ENCODE measurements at places on chromosomes 7 and 10. TPM values are rescaled to one million over a fixed set of nuclear protein-coding genes. Genes with fewer than 3 reads are reported as not detected.

GRCh38 chr10:7544203-7544602 is 122.6 kb downstream of the ITIH5 start:
- DNase-seq = no peak

DNA sequence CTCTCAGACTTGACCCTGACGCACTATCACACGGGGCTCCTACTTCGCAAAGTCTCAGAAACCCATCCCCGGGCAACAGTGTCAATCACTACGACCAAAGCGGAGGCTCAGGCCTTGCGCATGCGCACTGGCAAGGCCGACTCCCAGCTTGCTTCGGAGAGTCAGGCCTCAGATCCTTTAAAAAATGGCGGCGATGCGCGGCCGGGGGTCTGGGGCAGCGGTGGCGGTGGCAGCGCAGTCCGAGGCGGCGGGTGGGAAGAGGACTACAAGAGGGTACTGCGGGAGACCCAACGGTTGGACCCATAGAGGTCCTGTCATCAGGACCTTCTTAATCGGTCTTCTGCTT is 196.9 kb downstream of the ZNF716 start:
- no peak for DNase-seq

- DNase-seq = no peak
These were observed 85.7 kb downstream of the MMRN2 start for GRCh38 chr10:86871563-86872183.

GRCh38 chr7:79452495-79453265 is 787 bp downstream of the MAGI2 start:
- DNase-seq = peak; percentile 38

DNA sequence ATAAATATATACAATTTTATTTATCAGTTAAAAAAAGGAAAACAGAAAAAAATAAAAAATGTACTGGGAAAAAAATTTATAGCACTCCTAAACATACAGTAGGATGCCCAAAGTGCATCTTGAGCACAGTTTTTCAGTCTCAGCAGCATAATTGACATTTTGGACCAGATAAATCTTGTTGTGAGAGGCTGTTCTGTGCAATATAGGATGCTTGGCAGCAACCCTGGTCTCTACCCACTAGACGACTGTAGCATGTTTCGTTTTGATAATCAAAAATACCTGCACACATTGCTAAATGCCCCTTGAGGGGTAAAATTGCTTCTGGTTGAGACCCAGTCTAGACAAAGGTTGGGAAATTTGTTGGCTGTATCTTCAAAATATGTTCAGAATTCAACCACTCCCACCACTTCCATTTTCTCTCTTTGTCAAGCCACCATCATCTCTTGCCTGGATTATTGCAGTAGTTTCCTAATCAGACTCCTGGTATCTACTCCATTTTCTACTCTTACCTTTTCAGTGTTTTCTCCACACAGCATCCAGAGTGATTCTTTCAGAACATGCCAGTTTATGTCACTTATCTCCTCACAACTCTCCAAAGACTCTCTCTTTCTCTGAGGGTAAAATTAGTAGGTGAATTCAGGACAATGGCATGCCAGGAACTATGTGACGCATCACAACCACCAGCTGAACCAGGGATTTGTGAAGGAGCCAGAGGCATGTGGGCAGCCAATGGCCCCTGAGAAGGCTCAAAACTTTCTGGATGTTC is 91.4 kb downstream of the GPR85 start:
- no peak for DNase-seq

Gene FFAR4
- not detected for total RNA-seq

Gene ALDH18A1
- 32.2 TPM for total RNA-seq

GRCh38 chr7:78225534-78225933 is 427.0 kb downstream of the PHTF2 start:
- no peak for DNase-seq

GRCh38 chr7:129652914-129653313 is 41.4 kb downstream of the NRF1 start:
- no peak for DNase-seq

DNA sequence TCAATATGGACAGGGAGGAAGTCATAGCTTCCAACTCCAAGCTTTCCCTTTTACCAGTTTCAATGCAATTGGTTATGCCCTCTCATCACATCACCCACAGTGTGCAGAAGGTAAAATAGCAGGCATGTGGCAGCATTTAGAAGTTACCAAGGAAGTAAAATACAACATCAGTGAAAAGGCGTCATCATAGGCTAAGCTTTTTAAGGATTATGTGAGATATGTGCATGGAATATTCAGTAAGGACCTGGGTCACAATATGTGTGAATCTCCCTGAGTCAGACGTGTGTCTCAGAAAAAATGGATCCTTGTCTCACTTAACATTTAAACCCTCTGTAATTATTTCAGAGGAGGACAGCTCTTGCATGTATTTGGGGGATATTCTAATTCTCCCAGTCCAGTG is 522.8 kb upstream of the POM121L12 start:
- DNase-seq = no peak

Gene EXOSC1
- total RNA-seq = 27.1 TPM

GRCh38 chr10:119776536-119776935 is 50.7 kb downstream of the INPP5F start:
- DNase-seq = no peak

DNA sequence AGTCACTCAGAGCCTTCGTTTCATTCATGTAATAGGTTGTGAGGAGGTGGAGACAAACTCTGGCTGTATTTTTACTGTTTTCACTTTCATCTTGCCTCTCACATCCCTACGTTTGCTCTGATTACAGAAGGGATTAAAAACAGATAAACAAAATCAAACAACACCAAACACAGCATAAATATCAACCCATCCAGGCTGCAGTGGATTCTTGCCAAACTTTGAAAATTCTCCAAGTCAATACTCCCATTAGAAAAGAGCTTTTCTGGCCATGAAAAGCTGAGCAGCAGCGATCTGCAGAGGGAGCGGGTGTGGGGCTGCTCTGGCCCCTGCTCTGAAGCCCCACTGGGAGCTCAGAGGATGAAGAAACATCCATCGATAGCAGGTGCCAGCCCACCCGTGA is 283.2 kb downstream of the WDR37 start:
- no peak for DNase-seq

GRCh38 chr10:128981881-128982615 is 485.0 kb upstream of the MGMT start:
- DNase-seq = peak; percentile 30

DNA sequence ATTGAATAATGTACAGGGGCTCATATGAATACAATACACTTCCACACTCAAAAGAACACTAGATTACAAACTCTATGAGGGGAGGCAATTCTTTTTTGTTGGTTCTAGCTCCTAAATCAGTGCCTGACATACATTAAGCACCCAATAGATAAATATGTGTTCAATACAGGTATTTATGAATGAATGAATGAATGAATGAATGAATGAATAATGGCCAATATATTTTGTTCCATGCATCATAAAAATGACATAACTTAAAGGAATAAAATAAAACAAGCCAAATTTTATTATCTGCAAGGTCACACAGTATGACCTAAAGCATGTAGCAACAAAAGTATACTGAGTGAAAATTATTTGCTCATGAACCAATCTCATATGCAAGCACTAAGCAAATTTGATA is 168.9 kb downstream of the CACNA2D1 start:
- no peak for DNase-seq

DNA sequence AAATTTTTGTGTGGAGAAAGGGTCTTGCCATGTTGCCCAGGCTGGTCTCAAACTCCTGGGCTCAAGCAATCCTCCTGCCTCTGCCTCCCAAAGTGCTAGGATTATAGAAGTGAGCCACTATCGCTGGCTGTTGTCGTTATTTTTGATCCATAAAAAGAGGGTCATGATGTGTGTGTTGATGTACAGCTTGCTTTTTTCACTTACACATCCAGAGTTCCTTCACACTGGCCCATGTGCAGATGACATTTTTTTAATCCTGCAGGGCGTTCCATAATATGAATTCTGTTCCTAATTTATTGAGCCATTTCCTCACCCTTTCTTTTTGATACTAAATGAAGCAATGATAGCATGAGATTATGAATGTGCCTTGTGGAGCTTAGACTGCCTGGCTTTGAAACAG is 40.8 kb downstream of the GRK5 start:
- no peak for DNase-seq

DNA sequence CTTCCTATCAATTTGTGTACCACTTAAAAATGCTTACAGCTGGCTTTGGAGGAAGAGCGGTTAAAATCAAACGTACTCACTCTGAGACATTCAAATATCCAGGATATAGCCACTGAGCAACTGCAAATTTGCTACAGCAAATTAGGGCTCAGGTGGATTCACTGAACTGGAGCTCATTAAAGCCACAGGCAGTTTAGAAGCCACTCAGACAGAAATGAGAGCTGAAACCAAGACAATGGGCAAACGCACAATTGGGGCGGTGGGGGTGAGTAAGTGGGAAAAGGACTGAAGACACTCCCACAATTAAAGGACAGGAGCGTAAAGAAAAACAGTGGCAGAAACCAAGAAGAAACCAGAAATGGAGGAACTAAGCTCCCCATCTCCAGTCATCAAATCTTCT is 20.5 kb downstream of the MPP7 start:
- DNase-seq = no peak

Gene NPC1L1
- not detected for total RNA-seq

- DNase-seq = no peak
These were observed 166.4 kb downstream of the PPP1R17 start for GRCh38 chr7:31853380-31853779.

Gene PLEKHS1
- not detected for total RNA-seq

Gene CFAP46
- 5.2 TPM for total RNA-seq

Gene GIMAP5
- total RNA-seq = not detected

- DNase-seq = peak; percentile 96
These were observed 843 bp upstream of the GATA3 start for GRCh38 chr10:8053446-8054243.

DNA sequence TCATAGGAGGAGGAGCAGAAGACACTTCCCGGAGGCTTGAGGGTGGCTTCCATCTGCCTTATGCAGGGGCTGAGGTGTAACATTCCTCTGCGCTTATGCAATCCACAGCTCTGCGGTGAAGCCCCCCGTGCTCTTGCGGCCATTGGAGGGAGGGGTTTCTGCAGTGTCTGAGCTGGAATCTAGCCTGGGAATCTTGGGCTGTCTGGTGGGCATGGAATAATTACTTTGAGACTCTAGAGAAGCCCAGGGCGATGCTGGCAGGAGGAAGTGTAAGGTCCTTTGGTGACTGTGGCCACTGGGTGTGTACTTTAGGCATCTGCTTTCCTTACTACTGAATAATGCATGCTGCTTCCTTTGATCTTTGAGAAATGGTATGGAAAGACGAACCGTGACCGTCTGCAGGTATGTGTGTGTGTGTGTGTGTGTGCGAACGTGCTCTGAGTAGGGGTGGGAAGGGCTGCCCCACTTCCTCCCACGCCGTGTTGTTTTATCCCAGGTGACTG is 181.0 kb downstream of the PRPF18 start:
- DNase-seq = no peak

DNA sequence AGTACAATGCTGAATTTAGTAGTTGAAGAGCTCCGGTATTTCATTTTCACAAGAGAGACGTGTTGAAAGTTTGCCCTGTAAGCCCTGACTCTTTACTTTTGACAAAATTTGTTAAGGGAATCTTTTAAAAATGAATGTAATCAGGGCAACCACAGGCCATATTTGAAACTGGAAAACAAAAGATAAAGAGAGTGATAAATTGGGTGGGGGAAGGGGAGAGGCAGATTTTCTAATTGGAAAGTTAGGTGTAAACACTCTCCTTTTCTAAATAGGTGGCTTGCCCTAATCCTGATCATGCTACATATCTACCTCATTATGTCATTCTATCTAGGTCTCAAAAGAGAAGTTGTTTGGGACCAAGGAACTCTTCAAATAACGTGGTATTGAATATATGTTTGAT is 90.7 kb downstream of the CABCOCO1 start:
- no peak for DNase-seq

DNA sequence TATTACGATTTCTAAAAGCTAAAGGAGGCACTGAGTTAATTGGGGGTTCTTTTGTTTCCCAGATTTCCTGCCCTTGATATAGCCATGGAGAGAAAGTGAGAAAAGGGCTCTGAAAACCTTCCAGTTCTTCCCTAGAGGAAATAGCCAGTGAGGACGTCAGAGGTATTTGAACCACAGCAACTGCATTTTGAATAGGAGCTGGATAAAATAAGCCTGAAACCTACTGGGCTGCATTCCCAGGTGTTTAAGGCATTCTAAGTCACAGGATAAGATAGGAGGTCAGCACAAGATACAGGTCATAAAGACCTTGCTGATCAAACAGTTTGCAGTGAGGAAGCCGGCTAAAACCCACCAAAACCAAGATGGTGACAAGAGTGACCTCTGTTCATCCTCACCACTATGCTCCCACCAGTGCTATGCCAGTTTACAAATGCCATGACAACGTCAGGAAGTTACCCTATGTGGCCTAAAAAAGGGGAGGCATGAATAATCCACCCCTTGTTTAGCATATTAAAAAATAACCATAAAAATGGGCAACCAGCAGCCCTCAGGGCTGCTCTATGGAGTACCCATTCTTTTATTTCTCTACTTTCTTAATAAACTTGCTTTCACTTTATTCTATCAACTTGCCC is 85.1 kb upstream of the FRMD4A start:
- DNase-seq = no peak

- no peak for DNase-seq
These were observed 3.7 kb upstream of the MAPK8 start for GRCh38 chr10:48302515-48303476.

- DNase-seq = no peak
These were observed 2.3 kb upstream of the CLDN15 start for GRCh38 chr7:101239951-101240220.

Gene TAS2R4
- 1.0 TPM for total RNA-seq

Gene ADAM22
- 91.9 TPM for total RNA-seq

Gene MCM10
- total RNA-seq = 5.0 TPM

GRCh38 chr10:71735709-71736569 is 16.4 kb upstream of the C10orf105 start:
- DNase-seq = no peak

- no peak for DNase-seq
These were observed 11.9 kb upstream of the LRRC27 start for GRCh38 chr10:132319853-132320653.

DNA sequence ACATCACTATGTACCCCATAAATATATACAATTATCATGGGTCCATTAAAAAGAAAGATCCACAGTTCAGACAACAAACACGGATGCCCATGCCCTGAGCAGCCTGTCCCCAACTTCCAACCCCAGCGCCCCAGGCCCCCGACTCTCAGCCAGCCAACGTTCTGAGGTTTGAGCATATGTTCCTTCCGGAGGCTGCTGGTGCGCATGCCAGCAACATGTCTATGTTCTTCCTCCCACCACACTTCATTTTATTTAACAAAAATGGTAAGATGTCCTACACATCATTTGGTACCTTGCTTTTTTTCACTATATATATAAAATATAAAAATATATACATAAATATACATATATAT is 250.9 kb downstream of the MAD1L1 start:
- DNase-seq = peak; percentile 6

Gene SEMA3A
- 16.3 TPM for total RNA-seq

Gene PROSER2
- not detected for total RNA-seq

GRCh38 chr10:48776528-48776927 is 91.9 kb downstream of the WDFY4 start:
- no peak for DNase-seq

GRCh38 chr10:107933076-107933475 is 768.6 kb upstream of the SORCS1 start:
- DNase-seq = no peak

GRCh38 chr10:124691421-124692099 is 52.6 kb downstream of the FAM53B start:
- no peak for DNase-seq

- DNase-seq = no peak
These were observed 619 bp downstream of the EXOC4 start for GRCh38 chr7:133253519-133253875.

Gene DUSP5
- 2.4 TPM for total RNA-seq

Measured in glutamatergic neuron (in vitro differentiated cells).